SW480 (cell line): ENCODE measurements at places on chromosomes 1 and 21.

- no peak for DNase-seq
These were observed 13.9 kb upstream of the PSMB2 start for GRCh38 chr1:35655196-35655595.

GRCh38 chr1:119075614-119076013, 64.8 kb downstream of the WARS2 start:
- DNase-seq, result no peak

GRCh38 chr1:177209357-177209756, 38.6 kb downstream of the BRINP2 start:
- peak; percentile 57 for DNase-seq

DNA sequence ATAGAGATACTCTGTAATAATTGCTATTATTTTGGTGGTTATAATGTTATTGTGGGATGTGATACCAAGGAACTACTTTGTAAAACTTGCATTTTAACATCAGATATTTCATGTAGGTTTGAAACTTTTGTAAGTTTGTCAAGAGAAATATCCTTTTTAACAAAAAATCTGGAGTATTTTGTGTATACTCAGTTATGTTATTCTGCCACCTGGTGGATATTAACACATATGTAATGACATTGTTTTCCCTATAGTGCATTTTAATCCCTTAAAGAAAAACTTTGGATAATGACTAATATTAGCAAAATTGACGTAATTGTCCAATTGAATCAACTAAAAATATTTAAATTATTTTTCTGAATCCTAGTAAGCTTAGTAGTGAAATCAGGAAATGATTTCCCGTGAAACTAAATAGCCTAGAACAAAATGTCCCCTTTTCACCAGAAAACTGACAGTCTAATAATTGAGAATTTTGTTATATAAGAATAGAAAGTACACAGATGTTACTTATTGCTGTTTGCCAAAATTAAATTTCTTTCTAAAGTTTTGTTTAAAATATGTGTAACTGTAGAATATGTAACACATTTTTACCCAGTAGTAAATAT, 39.6 kb downstream of the KCTD3 start:
- peak; percentile 17 for DNase-seq

- peak; percentile 33 for DNase-seq
These were observed 291.8 kb downstream of the DISC1 start for GRCh38 chr1:231918239-231919015.
